ENCODE measurements at places on chromosomes 11 and 22.

DNA sequence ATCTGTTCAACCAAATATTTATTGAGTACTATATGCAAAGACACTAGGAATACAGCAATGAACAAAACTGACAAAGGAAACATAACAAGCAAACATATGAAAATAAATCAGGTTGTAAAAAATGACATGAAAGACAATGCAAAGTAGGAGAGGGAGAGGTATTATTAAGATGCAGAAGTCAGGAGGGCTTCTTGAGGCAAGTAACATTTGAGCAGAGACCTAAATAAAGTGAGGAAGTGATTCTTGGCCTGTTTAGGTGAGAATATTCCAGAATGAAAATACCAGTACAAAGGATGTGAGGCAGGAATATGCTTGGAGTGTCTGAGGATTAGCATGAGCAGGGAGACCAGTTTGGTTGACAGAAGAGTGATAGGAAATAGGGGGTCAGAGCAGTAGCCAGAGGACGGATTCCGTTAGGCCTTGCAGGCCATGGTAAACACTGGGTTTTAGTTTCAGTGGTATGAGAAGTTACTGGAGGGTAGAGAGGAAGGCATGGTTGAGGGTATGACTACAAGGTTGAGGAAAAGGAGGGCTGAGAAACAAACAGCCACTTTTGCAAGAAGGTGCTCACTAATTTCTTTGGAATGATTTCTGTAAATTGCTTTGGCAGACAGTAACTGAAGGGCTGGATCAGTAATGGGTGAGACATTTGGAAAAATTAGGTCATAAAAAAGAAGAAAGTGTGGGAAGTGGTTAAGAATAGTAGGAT, 191.9 kb downstream of the SWAP70 start:
- H3K4me3 ChIP-seq, result no peak overlapping the region
- no peak for DNase-seq
- peaks cover 17% of the 10 kb centered on the region for H3K4me1 ChIP-seq
- peaks cover 12% of the 10 kb centered on the region for H3K36me3 ChIP-seq
- H3K27me3 ChIP-seq, result no peaks in the 10 kb centered on the region
- no peak overlapping the region for H3K27ac ChIP-seq

- H3K27ac ChIP-seq, result no peak overlapping the region
- H3K4me1 ChIP-seq, result no peaks in the 10 kb centered on the region
- no peaks in the 10 kb centered on the region for H3K36me3 ChIP-seq
- no peak overlapping the region for H3K4me3 ChIP-seq
- no peaks in the 10 kb centered on the region for H3K27me3 ChIP-seq
Observed at GRCh38 chr11:4797206-4797605, 7.0 kb downstream of the OR52R1 start.

DNA sequence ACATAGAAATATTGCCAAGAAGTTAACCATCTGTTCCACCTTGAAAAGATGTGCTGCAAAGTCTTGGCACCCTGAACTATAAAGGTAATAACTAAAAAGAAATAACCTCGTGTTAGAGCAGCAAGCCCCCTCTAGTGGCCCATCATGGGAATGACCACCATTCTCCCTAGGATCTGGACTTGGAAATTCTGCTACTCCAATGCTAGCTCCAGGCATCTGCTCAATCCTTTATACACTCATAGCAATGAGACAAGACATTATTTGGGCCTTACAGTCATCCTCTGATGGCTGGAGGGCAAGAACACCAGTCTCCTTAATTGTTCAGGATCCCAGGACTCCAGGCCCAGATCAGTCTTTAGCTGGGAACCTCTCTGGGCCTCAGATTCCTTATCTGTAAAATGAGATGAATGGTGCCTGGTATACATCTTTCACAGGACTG, 76.0 kb downstream of the CWC15 start:
- H3K27me3 ChIP-seq, result no peaks in the 10 kb centered on the region
- no peaks in the 10 kb centered on the region for H3K36me3 ChIP-seq
- DNase-seq, result no peak
- H3K27ac ChIP-seq, result no peak overlapping the region
- H3K4me1 ChIP-seq, result no peaks in the 10 kb centered on the region
- H3K4me3 ChIP-seq, result no peak overlapping the region

DNA sequence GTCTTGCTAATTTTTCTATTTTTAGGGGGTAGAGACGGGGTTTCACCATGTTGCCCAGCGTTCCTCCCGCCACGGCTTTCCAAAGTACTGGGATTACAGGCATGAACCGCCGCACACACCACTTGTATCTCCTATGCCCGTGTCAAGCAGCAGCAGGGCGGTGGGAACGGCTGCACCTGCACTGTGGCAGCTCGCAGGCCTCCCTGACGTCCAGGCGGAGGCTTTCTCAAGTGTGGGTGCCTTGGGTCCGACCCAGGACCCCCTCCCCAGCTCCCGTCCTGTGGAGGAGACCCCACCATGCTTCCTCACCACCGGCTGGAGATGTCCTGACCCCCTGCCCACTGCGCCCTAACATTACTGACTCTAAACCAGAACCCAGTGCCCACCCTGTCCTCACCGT, 25.7 kb downstream of the TSPAN4 start:
- H3K4me1 ChIP-seq, result no peaks in the 10 kb centered on the region
- H3K36me3 ChIP-seq, result peaks cover 5% of the 10 kb centered on the region
- H3K4me3 ChIP-seq, result no peak overlapping the region
- H3K27ac ChIP-seq, result no peak overlapping the region
- no peaks in the 10 kb centered on the region for H3K27me3 ChIP-seq

- DNase-seq, result no peak
- no peak overlapping the region for H3K27ac ChIP-seq
- no peaks in the 10 kb centered on the region for H3K27me3 ChIP-seq
- peaks cover 17% of the 10 kb centered on the region for H3K36me3 ChIP-seq
Observed at GRCh38 chr11:13421561-13421960, 41.5 kb downstream of the BTBD10 start.

- H3K4me3 ChIP-seq, result no peak overlapping the region
- no peak overlapping the region for H3K27ac ChIP-seq
- H3K4me1 ChIP-seq, result no peaks in the 10 kb centered on the region
- DNase-seq, result no peak
Observed at GRCh38 chr11:103980108-103980507, 56.3 kb upstream of the DDI1 start.

DNA sequence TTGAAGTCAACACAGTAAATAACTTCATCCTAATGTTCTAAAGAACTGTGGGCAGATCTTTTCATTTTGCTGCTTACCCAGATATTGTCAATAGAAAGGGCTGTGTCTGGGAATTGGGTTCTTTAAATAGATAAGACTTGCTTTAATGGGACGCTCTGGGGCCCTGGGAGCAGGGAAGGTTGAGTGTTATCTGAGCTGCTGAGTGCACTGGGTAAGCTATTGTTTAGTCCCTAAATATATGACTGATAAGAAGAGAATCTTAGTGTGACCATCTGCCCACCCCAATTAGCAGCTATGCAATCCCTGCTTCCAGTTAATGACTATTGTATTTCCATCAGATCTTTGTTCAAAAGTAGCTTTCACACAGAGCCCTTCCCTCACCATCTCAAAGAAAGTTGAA, 44.4 kb downstream of the ARHGAP42 start:
- no peaks in the 10 kb centered on the region for H3K27me3 ChIP-seq
- DNase-seq, result no peak
- no peak overlapping the region for H3K4me3 ChIP-seq

- H3K27ac ChIP-seq, result no peak overlapping the region
- no peak for DNase-seq
- no peaks in the 10 kb centered on the region for H3K36me3 ChIP-seq
- H3K4me1 ChIP-seq, result no peaks in the 10 kb centered on the region
- H3K27me3 ChIP-seq, result no peaks in the 10 kb centered on the region
- H3K4me3 ChIP-seq, result no peak overlapping the region
Observed at GRCh38 chr11:83401506-83402225, 115.5 kb upstream of the CCDC90B start.

DNA sequence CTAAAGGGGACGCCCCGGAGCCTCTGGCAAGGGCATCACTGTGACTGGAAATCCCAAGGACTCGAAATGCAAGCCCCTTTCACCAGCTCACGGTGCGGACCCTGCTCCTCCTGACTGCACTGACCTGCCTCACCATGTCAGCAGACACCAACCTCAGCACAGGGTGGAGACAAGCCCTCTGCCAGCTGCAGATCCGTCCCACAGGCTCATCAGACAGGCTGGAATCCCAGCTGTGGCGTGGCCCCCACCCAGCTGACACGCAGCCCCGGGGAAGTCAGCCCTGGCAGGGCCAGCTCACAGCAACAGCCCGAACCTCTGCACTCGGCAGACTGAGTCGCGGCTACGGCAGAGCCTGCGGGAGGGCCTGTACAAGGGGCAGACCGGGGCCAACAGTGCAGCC, 36.8 kb downstream of the BRD1 start:
- no peaks in the 10 kb centered on the region for H3K27me3 ChIP-seq
- no peak overlapping the region for H3K4me3 ChIP-seq
- H3K27ac ChIP-seq, result no peak overlapping the region
- H3K36me3 ChIP-seq, result peaks cover 10% of the 10 kb centered on the region

GRCh38 chr11:788953-789940, 643 bp downstream of the CEND1 start:
- H3K27ac ChIP-seq, result no peak overlapping the region
- peaks cover 2% of the 10 kb centered on the region for H3K4me1 ChIP-seq
- no peak overlapping the region for H3K4me3 ChIP-seq

DNA sequence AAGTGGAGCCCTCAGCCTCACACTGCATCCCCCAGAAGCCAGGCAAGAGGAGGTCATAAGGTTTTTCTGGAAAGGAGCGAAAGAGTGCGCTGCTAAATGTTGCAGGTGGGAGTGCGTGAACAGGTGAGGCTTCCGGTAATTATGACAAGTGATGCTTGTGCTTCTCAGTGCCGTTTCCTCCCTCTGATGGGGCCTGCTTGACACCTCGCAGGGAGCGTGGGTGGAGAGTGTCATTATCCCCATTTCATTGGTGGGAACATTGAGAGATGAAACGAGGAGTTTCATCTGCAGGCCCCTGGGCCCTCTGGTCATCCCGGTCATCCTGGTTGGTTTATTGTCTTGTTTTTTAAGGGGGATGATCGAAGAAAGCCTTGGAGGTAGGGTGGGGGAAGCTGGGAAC, 57.5 kb downstream of the BCR start:
- peaks cover 14% of the 10 kb centered on the region for H3K4me1 ChIP-seq
- no peak overlapping the region for H3K4me3 ChIP-seq
- peak overlapping the region; percentile 43 for H3K27ac ChIP-seq

GRCh38 chr11:117972629-117973502, 13.3 kb upstream of the IL10RA start:
- no peaks in the 10 kb centered on the region for H3K27me3 ChIP-seq
- no peak overlapping the region for H3K4me3 ChIP-seq
- DNase-seq, result no peak
- no peaks in the 10 kb centered on the region for H3K36me3 ChIP-seq

DNA sequence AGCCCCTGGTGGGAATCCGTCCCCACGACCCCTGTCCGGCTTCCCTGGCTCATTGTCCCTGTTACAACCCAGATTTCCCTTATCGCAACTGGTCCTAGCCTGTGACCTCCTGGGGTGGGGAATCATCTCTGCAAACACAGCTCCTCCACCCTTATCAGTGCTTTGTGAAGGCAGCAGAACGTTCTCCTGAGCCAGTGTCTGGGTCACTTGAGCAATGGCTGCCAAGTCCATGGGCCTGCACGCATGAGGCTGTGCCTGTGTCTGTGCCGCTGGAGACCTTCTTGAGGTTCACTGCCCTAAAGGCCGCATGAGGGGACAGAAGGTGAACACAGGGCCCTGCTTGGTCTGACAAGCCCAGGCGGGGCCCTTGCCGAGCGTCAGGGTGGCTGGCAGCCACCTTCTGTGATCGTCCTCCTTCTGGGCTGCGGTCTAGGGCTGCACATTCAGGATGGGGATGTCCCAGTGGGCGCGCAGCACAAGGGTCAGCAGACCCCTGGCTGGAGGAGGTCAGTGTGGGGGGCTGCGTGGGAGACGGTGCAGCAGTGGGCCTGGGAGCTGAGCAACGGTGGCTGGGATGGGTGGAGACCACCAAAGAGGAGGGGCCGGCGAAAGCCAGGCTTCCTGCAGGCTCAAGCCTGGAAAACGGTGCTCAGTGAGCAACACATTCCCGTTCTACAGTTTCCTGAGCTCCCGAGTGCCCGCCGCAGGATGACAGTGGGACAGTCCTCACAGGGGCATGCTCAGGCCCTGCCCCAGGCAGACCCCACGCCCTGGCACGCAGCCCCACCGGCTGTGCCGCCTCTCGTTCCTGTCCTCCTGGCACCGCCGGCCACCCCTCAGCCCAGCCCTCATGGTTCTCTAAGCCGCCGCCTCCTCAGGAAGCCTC, 74.1 kb downstream of the CDKN1C start:
- H3K36me3 ChIP-seq, result peaks cover 3% of the 10 kb centered on the region
- H3K4me1 ChIP-seq, result peaks cover 23% of the 10 kb centered on the region
- no peak overlapping the region for H3K4me3 ChIP-seq
- no peak overlapping the region for H3K27ac ChIP-seq
- no peak for DNase-seq

DNA sequence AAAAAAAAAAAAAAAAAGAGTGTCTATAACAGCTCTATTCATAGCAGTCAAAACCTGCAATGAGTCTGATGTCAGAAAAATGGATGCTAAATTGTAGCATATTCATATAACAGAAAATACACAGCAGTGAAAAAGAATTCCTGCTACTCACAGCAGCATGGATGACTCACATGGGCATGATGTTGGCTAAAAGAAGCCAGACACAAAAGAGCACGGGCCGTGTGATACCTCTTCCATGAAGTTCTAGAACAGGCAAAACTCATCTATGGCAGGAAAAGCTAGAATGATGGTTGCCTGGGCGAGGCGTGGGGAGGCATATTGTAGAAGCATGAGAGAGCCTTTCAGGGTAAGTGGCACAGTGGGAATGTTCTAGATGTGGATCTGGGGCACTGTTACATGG, 18.9 kb downstream of the PLAAT3 start:
- H3K4me1 ChIP-seq, result no peaks in the 10 kb centered on the region
- no peak overlapping the region for H3K27ac ChIP-seq
- no peaks in the 10 kb centered on the region for H3K36me3 ChIP-seq

DNA sequence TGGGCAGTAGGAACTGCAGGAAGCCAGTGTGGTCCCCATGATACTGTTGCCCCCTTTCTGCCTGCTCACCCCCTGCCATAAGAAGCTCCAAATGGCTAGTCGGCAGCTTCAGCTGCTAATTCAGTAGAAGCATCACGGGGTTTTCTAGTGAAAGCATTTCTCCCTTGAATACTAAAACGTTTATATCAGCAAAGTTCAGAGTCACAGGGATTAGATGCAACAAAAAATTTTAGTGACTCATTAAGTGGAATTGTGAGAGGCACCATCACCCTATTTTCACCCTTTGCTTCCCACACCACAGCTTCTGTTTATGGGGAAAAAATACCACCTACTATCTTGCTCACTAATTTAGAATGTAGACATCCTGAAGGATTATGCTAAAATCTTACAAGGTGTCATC, 25.2 kb downstream of the RAB39A start:
- H3K4me1 ChIP-seq, result no peaks in the 10 kb centered on the region
- no peaks in the 10 kb centered on the region for H3K27me3 ChIP-seq
- H3K27ac ChIP-seq, result no peak overlapping the region

DNA sequence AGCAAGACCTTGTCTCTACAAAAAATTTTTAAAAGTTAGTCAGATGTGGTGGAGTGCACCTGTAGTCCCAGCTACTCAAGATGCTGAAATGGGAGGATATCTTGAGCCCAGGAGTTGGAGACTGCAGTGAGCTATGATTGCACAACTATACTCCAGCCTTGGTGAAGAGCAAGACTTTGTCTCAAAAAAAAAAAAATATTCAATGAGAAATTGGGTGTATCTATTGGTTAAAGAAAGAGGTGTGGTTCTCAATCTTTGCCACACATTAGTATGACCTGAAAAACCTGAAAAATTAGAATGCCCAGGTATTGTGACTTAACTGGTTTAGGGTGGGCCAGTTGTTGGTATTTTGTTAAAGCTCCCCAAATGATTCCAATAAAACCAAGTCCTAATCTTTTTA, 32.4 kb downstream of the MTNR1B start:
- DNase-seq, result no peak
- no peaks in the 10 kb centered on the region for H3K36me3 ChIP-seq
- no peak overlapping the region for H3K27ac ChIP-seq
- H3K27me3 ChIP-seq, result no peaks in the 10 kb centered on the region

GRCh38 chr22:35460688-35461087, 60.7 kb downstream of the MCM5 start:
- H3K4me3 ChIP-seq, result no peak overlapping the region
- H3K27me3 ChIP-seq, result no peaks in the 10 kb centered on the region
- no peaks in the 10 kb centered on the region for H3K4me1 ChIP-seq
- no peaks in the 10 kb centered on the region for H3K36me3 ChIP-seq
- DNase-seq, result no peak

Data from T-cell (primary cell).